Mucosa of gallbladder (tissue), 1 donor: ENCODE measurements at places on chromosomes 6 and 20. TPM values are rescaled to one million over a fixed set of nuclear protein-coding genes. Genes with fewer than 3 reads are reported as not detected.
A peak's percentile ranks its signal among the peaks of the same experiment; 100 is the strongest.

The APCDD1L gene
- 1.1 TPM for total RNA-seq

GRCh38 chr6:119294984-119295383 is 54.6 kb downstream of the MAN1A1 start:
- DNase-seq, result no peak

DNA sequence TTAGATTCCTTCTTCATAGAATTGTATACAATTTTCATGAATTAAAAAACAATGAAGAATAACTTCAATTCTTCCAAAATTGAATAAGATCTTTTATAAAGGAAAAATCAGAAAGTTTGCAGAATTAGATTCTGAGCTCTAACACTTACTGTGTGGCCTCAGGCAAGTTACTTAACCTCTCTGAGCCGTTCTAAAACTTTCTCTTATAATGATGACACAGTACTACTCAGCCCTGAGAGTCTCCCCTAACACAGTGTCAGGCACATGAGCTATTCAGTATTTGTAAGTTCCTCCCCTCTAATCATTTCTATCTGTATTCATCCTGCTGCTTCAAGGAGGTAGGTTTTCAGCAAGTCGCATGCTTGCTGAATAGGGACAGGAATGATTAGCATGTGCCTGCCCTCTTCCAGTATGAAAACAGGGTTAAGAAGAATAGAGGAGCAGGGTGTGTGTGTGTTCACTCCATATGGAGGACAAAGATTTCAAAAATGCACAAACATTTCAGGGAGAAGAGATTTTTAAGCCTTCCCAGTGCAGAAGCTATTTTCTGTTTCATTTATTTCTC is 11.4 kb downstream of the ID4 start:
- no peak for DNase-seq

GRCh38 chr6:31597006-31597405 is 4.2 kb upstream of the NCR3 start:
- no peak for DNase-seq

The ENPP4 gene
- total RNA-seq, result 18.0 TPM

The BPIFB6 gene
- total RNA-seq, result not detected

The TP53INP2 gene
- total RNA-seq, result 59.1 TPM

GRCh38 chr6:13667655-13668054 is 44.0 kb downstream of the RANBP9 start:
- DNase-seq, result no peak

The ZNF76 gene
- total RNA-seq, result 38.3 TPM

- DNase-seq, result peak; percentile 77
Observed at GRCh38 chr20:51306521-51307358, 235.8 kb downstream of the NFATC2 start.

The AGPAT4 gene
- total RNA-seq, result 15.4 TPM

The MEI4 gene
- total RNA-seq, result 0.17 TPM

The LRFN2 gene
- not detected for total RNA-seq

The FAXC gene
- 7.3 TPM for total RNA-seq

- DNase-seq, result no peak
Observed at GRCh38 chr6:45816674-45817297, 198.9 kb downstream of the CLIC5 start.

DNA sequence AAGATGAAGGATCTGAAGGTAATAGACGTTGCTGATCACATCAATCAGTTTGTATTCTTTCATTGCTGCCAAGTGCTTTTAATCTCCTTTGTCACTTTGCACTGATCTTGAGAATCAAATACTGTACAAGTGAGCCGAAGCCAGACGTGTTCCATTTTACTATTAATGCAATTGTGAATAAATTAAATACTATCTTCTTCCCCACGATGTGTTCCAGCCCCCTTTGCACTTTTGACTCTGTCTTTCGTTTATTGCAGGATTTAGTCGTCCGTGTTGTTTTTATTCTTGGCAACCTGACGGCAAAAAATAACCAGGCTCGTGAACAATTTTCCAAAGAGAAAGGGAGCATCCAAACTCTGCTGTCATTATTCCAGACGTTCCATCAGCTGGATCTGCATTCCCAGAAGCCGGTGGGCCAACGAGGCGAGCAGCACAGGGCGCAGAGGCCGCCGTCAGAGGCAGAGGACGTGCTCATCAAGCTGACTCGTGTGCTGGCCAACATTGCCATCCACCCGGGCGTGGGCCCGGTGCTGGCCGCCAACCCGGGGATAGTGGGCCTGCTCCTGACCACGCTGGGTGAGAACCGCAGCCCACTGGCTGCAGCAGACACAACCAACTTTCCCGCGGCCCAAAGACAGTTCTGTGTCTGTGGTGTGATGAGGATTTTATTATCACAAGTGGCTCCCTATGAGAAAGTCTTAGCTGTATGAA is 104.7 kb downstream of the ARMC2 start:
- no peak for DNase-seq

GRCh38 chr6:160883999-160884398 is 107.6 kb upstream of the MAP3K4 start:
- DNase-seq, result no peak

The RPS6KA2 gene
- 36.1 TPM for total RNA-seq

DNA sequence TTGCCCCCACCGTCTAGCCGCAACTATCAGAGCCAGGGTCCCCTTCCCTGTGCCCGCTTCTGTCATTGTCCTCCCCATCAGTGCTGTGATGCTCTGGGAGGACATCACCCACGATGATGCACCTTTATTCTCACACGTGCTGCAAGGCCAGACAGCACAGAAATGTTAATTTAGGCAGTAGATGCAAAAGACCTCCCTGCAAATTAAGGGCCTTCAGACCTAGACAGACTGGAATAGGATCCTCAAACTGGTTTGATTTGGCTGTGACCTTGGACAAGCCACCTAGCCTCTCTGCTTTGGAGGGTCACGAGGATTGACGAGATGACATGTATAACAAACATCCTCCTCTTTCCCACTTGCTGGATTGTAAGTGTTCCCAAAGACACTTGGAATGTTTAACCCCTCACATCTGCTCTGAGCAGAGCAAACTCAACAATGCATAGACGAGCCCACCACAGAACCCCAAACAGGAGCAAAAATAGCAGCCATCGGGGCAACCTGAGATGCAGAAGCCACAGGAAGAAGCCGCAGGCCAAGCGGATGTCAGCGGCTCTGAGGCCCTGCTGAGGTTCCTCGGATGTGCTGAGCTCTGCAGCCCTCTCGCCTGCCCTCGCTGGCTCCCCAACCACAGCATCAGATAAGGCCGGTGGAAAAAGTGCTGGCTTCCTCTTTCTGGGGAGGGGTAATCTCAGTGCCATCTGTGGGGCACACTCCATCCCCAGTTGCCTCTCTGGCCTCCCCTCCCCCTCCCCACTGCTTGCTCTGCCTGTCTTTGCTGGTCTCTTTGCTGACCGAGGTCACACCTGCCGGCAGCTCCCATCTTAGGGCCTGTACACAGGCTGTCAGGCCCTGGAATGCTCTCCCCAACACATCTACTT is 35.3 kb downstream of the TOX2 start:
- peak; percentile 51 for DNase-seq

The ABCF1 gene
- total RNA-seq, result 48.7 TPM

GRCh38 chr20:64156136-64156885 is 7.9 kb upstream of the MYT1 start:
- no peak for DNase-seq

DNA sequence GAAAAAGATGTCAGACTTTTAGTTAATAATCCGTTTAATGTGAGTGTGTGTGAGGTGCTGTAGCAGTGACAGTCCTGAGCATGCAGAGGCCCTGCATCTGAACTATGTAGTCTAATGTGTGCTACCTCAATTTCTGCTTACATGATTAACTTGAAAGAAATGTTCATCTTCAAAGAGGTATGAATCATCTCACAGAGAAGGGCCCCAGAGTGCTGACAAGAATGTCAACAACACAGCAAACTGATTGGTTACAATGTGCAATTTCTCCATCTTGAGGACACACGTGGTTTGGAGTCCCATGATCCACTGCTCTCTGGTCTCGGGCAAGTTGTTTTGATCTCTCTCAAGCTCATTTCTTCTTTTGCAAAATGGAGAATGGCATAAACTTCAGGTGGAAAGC is 61.7 kb upstream of the EMILIN3 start:
- DNase-seq, result no peak
